Psoas muscle (tissue), 8 donors: ENCODE measurements at places on chromosomes 16 and 17. TPM values are rescaled to one million over a fixed set of nuclear protein-coding genes. Genes with fewer than 3 reads are reported as not detected.

KRT33A gene
- not detected for total RNA-seq

CCL17 gene
- not detected for total RNA-seq

NUPR1 gene
- total RNA-seq: 139 TPM

SLC52A1 gene
- not detected for total RNA-seq

SUMO2 gene
- 190 TPM for total RNA-seq

TMEM100 gene
- total RNA-seq: 2.3 TPM

APOBR gene
- 0.38 TPM for total RNA-seq

GRCh38 chr16:79263425-79263824, 337.1 kb downstream of the MAF start:
- H3K27ac ChIP-seq: no peak overlapping the region
- H3K4me3 ChIP-seq: no peak overlapping the region
- DNase-seq: no peak
- H3K36me3 ChIP-seq: no peaks in the 10 kb centered on the region
- H3K4me1 ChIP-seq: no peaks in the 10 kb centered on the region

- no peak overlapping the region for H3K4me3 ChIP-seq
- H3K4me1 ChIP-seq: peaks cover 6% of the 10 kb centered on the region
- peaks cover 5% of the 10 kb centered on the region for H3K36me3 ChIP-seq
- no peak overlapping the region for H3K27ac ChIP-seq
- H3K27me3 ChIP-seq: no peaks in the 10 kb centered on the region
- no peak for DNase-seq
These were observed 8.0 kb downstream of the SMG6 start for GRCh38 chr17:2295575-2295974.

GRCh38 chr17:5418858-5419355, 555 bp downstream of the NUP88 start:
- peaks cover 35% of the 10 kb centered on the region for H3K4me1 ChIP-seq
- no peaks in the 10 kb centered on the region for H3K27me3 ChIP-seq
- no peak for DNase-seq
- H3K27ac ChIP-seq: peak overlapping the region; percentile 99

- no peaks in the 10 kb centered on the region for H3K27me3 ChIP-seq
- no peaks in the 10 kb centered on the region for H3K4me1 ChIP-seq
- no peak for DNase-seq
These were observed 42.3 kb downstream of the BPTF start for GRCh38 chr17:67867591-67867990.

DNA sequence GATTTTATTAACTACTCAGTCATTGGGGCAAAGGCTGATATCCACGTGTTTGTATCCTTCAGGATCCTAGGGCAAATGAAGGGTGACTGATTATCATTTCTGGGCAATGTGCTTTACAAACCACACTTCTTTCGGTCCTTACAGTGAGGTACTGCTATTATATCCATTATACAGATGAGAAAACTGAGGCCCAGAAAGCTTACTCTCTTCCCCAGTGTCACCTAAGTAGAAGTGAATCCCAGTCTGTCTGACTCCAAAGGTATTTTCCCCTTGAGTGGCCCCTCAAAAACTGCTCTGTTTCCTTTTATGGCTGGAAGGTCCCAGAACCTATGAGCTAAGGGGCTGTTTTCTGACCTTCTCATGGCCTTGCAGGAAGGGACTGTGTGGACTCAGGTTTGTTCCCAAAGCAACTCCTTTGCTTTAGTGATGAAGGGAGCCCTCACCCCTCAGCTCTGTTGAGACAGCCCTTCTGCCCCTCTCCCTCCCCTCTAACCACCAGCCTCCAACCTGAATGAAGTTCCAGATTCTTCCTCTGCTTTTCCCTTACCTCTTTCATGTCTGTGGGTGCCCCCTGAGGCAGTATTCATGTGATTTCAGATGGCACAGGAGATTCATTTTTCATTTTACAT, 27.4 kb upstream of the ADGRG1 start:
- DNase-seq: no peak
- peaks cover 4% of the 10 kb centered on the region for H3K4me1 ChIP-seq
- H3K4me3 ChIP-seq: no peak overlapping the region
- no peaks in the 10 kb centered on the region for H3K27me3 ChIP-seq
- no peaks in the 10 kb centered on the region for H3K36me3 ChIP-seq
- H3K27ac ChIP-seq: no peak overlapping the region

DNA sequence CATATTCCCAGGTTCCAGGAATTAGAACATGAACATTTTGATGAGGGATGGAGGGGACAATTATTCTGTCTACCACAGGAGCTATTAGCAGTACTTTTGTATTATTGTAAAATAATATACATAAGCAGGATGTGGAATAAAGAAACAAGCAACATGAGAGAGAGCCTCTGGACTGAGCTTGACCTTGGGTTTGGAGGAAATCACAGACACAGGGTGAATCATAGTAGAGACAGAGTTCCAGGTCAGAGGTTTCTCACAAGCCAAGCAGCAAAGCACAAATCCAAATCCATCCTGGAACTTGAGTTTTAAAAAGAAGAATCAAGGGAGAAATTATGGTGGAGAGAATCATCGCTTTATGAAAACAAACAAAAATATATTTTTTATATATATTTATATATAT, 5.1 kb downstream of the KRT31 start:
- no peak overlapping the region for H3K4me3 ChIP-seq
- DNase-seq: no peak
- H3K27me3 ChIP-seq: no peaks in the 10 kb centered on the region
- no peaks in the 10 kb centered on the region for H3K36me3 ChIP-seq
- no peak overlapping the region for H3K27ac ChIP-seq

- H3K36me3 ChIP-seq: no peaks in the 10 kb centered on the region
- H3K27me3 ChIP-seq: no peaks in the 10 kb centered on the region
- H3K4me3 ChIP-seq: no peak overlapping the region
- H3K4me1 ChIP-seq: no peaks in the 10 kb centered on the region
- DNase-seq: no peak
- H3K27ac ChIP-seq: no peak overlapping the region
These were observed 381.6 kb upstream of the ASIC2 start for GRCh38 chr17:33674685-33675084.

DNA sequence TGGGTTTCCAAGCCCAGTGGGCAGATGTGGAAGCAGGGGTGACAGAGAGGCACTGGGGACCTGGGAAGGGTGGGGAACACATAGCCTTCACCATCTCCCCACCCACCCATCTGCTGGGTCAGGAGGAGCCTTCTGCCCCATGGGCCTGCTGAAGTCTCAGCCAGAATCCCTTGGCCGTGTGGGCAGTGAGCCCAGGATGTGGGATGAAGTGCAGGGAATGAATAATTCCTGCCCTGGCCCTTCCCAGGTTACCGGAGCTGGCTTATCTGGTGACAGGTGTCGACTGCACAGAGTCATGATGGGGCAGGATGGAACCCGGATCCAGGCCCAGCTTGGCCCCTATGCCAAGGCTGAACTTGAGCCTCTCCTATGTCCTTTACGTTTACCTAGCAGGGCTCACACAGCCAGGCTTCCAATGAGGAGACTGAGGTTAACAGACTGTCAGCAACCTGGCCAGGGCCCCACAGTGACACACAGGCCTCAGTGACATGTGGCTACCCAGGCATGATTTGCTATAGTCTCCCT, 17.5 kb downstream of the ATP2A3 start:
- H3K4me3 ChIP-seq: no peak overlapping the region
- no peak for DNase-seq
- H3K27me3 ChIP-seq: no peaks in the 10 kb centered on the region
- H3K36me3 ChIP-seq: no peaks in the 10 kb centered on the region

GRCh38 chr17:35002876-35003551, 22.7 kb downstream of the LIG3 start:
- no peak overlapping the region for H3K27ac ChIP-seq
- no peak for DNase-seq
- H3K4me3 ChIP-seq: no peak overlapping the region
- H3K36me3 ChIP-seq: peaks cover 5% of the 10 kb centered on the region
- H3K4me1 ChIP-seq: no peaks in the 10 kb centered on the region

DNA sequence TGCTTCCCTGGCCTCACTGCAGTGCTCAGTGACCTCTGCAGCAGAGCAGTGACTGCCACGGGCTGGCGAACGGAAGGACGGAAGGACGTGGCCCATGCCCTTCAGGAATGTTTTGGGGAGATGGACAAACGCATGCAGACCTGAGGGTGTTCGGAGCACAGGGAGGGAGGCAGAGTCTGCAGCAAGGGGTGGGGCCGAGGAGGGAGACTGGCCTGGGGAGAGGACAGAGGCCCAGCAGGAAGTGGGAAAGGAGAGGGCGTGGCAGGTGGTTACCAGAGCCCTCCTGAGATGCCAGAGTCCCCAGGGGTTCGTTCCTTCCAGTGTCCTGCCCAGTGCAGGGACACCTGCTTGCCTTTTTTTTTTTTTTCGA, 21.9 kb downstream of the ADORA2B start:
- H3K36me3 ChIP-seq: no peaks in the 10 kb centered on the region
- no peak overlapping the region for H3K4me3 ChIP-seq
- no peaks in the 10 kb centered on the region for H3K27me3 ChIP-seq
- no peak overlapping the region for H3K27ac ChIP-seq
- H3K4me1 ChIP-seq: no peaks in the 10 kb centered on the region

GRCh38 chr17:63426917-63427308, 19.2 kb downstream of the CYB561 start:
- no peaks in the 10 kb centered on the region for H3K36me3 ChIP-seq
- H3K4me1 ChIP-seq: no peaks in the 10 kb centered on the region
- no peak overlapping the region for H3K27ac ChIP-seq
- no peak overlapping the region for H3K4me3 ChIP-seq

DNA sequence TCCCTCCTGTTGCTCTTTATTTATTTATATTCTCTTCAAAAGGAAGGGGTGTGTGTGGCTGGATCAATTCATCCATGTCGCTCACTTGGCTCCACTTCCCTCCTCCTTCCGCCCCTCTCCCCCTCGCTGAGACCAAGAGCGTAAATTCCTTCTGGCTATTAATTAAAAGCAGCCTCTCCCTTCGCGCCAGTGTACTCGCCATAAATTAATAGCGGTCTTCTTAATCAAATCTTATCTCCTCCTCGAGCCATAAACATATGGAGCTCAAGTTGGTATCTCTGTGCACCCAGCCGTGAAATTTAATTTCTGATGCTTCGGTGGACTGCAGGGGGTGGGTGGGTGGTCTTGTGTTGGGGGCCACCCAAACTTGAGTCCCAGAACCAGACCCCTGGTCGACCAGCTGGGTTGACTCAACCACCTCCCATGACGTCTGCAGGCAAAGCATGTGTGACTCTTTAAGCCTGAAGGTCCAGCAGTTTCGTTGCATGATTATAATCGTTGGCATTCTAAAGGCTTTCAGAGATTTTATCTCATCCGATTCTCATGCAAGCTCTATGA, 57.9 kb downstream of the SDK2 start:
- no peaks in the 10 kb centered on the region for H3K36me3 ChIP-seq
- H3K27me3 ChIP-seq: peaks cover 10% of the 10 kb centered on the region
- H3K27ac ChIP-seq: no peak overlapping the region
- H3K4me3 ChIP-seq: no peak overlapping the region
- H3K4me1 ChIP-seq: no peaks in the 10 kb centered on the region

DNA sequence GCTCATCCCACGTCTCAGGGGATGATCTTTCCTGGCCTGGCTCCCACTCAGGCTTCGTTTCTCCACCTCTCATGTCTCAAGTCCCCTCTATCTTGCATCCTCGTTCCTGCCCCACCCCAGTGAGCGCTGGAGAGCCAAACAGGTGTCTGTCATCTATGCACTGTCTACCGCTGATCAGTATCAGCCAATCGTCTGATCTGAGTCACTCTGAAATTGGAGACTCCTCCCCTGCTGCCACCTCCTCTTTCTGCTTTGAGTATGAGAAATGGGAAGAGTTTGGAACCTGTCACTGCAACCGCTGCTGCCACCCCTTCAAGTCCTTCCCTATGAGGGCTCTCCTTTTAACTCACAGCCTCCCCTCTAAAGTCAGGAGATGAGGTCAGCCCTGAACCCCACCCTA, 28.0 kb downstream of the FZD2 start:
- DNase-seq: no peak
- H3K27me3 ChIP-seq: no peaks in the 10 kb centered on the region
- no peak overlapping the region for H3K4me3 ChIP-seq
- H3K27ac ChIP-seq: no peak overlapping the region
- no peaks in the 10 kb centered on the region for H3K4me1 ChIP-seq

GRCh38 chr17:68196394-68197090, 51.3 kb upstream of the AMZ2 start:
- H3K27me3 ChIP-seq: no peaks in the 10 kb centered on the region
- no peaks in the 10 kb centered on the region for H3K36me3 ChIP-seq
- peak overlapping the region; percentile 66 for H3K4me3 ChIP-seq
- peaks cover 29% of the 10 kb centered on the region for H3K4me1 ChIP-seq

GRCh38 chr17:38560503-38561318, 45.0 kb downstream of the SRCIN1 start:
- H3K4me1 ChIP-seq: peaks cover 7% of the 10 kb centered on the region
- H3K27me3 ChIP-seq: peaks cover 71% of the 10 kb centered on the region
- DNase-seq: no peak
- H3K27ac ChIP-seq: no peak overlapping the region
- no peaks in the 10 kb centered on the region for H3K36me3 ChIP-seq
- H3K4me3 ChIP-seq: no peak overlapping the region

DNA sequence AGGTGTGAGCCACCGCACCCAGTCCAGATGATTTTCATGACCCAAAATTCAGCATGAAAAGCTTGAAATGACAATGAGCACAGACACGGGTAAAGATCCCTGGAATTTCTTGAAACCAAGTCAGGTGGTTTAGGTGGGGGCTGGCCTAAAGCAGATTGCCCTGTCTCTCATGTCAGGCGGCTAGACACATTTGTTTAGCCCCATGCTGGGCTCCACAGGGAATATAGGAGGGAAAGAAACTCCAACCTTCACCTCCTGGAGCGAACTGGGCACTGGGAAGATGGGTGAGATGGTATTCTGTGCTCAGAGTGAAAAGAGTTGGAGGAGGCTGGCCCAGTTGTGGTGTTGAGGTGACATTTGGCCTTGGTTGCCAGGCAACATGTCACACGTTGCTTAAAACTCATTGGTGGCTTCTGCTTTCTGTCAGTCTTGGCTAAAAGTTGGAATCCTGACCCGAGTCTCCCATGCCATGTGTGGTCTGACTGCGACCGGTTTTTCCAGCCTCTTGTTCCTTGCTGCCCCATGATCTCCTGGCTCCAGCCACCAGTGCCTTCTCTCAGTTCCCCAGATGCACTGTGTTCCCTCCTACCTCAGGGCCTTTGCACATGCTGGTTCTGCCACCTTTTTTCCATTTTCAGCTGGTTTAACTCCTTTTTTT, 113.7 kb downstream of the ABCC6 start:
- no peak overlapping the region for H3K4me3 ChIP-seq
- H3K27ac ChIP-seq: no peak overlapping the region
- H3K27me3 ChIP-seq: no peaks in the 10 kb centered on the region
- no peaks in the 10 kb centered on the region for H3K4me1 ChIP-seq
- no peak for DNase-seq

DNA sequence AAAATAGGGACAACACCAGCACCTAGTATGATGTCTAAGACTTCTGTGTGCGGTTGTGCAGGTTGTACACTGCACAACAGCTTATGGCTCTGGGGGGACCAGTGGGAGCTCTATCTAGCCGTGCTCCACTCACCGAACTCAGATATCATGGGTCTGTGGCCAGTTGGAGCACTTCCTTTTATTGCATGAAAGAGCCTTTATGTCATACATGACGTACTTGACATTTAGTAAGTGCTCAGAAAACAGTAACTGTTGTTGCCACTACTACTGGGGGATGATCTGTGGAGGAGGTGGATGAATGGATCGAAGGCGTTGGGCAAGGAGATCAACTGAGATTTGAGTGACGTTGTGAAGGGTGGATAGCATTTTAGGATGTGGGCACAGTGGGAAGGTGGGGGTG, 368.8 kb downstream of the SNX29 start:
- no peak for DNase-seq
- H3K27ac ChIP-seq: no peak overlapping the region
- H3K36me3 ChIP-seq: no peaks in the 10 kb centered on the region

GRCh38 chr16:55421226-55421625, 57.8 kb upstream of the MMP2 start:
- H3K36me3 ChIP-seq: no peaks in the 10 kb centered on the region
- H3K27ac ChIP-seq: no peak overlapping the region
- H3K27me3 ChIP-seq: no peaks in the 10 kb centered on the region
- no peak overlapping the region for H3K4me3 ChIP-seq
- H3K4me1 ChIP-seq: no peaks in the 10 kb centered on the region
- no peak for DNase-seq
